ENCODE measurements at places on chromosomes 16 and 17.

DNA sequence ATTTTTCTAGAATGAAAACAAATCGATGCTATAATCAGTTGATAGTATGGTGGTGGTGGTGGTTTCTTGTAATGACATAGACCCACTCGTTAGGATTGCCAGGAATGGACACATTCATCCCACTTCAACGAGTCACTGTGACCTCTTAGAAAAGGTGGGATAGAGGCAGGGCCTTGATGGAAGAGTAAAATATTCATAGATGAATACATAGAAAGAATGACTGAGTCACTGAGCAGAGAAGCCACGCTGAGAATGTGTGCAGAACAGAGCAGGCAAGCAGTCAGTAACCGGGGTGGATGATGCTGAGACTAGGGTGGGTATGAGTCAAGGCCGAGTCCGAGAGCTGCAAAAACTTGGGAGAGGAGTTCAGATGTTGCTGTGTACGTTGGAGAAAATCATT is 129.9 kb downstream of the PITPNC1 start:
- no peak for DNase-seq

- DNase-seq, result no peak
Measured at GRCh38 chr16:28504707-28505404, 1.8 kb downstream of the IL27 start.

- no peak for DNase-seq
Measured at GRCh38 chr16:2532494-2533141, 1.4 kb upstream of the CEMP1 start.

- no peak for DNase-seq
Measured at GRCh38 chr17:1034652-1035210, 37.8 kb downstream of the TIMM22 start.

DNA sequence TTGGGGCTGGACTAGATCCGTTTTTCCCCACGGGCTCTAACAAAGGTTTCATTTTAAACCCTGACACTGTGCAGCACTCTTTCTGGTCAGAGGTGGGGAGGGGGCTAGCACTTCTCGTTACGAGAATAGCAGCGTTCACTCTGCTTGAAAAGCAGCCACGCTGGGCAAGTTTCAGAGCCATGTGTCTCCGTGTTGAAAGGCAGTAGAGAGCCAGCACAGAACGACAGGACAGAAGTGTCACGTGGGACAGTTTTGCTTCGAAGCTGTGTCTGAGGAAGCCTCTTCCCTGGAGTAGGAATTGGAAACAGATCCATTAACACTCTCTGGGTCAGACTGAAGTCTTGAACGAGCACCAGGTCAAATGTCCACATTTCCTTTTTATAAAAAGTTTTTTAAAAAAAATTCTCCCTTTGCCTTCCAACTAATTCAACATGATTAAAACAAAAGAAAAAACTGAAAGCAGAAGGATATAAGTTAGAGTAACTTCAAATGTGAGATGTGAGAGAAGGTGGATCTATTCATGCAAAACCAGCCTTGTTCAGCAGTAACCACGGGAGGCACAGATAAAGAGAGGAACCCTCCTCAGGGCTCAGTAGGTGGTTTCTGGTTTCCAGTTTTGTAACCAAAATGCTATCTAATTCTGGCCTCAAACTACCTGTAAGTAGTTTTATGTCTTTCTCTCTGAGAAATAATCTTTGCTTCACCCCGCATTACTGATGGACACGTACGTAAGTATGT is 65.0 kb downstream of the SMG6 start:
- DNase-seq, result no peak

GRCh38 chr16:370979-371514 is 709 bp upstream of the MRPL28 start:
- no peak for DNase-seq

DNA sequence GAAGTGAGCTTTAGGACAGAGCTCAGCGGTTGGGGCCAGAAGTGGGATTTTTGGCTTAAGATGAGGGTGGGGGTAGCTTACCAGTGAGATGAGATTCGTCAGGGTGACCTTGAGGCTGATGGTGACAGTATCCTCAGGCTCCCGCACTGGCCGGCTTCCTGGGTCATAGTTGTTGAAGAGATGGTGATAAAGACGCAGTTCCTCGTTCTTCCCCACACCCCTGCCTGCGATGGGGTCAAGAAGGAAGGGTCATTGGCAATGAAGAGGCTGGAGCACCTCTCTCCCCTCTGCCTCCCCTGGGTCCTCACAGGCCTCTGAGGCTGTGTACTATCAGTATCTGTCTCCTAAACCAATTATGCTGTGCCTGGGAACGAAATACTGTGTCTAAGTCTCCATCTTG is 358 bp downstream of the CHRNE start:
- DNase-seq, result no peak

DNA sequence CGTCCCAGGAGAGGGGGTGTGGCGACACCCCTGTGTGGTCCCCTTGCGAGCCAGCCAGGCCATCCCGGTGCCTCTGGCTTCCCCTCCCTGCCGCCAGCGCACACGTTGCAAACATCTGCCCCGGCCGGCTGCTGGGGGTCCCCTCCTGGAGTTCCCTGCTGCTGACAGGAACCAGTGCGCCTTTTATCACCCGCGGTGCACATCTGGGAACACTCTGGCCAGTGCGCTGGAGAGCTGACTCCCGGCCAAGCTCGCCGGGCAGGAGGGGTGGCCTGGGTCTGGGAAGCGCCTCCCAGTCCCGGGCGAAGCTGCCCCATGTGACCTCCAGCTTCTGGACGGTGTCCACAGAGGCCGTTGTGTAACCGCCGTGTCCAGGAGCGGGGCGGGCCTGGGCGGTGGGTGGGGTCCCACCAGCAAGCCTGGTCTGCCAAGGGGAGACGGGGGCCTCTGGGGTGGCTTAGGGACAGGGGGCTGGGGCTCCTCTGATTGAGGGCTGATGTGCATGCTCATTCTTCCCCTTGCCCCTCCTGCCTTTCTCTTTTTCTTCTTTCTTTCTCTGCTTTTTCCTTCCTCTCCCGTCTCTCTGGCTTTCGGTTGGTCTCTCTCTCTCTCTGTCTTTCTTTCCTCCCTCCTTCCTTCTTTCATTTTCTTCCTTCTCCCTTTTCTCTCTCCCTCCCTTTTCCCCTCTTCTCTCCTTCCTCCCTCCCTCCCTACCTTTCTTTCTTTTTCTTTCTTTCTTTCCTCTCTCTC is 25.2 kb upstream of the CIBAR2 start:
- no peak for DNase-seq

DNA sequence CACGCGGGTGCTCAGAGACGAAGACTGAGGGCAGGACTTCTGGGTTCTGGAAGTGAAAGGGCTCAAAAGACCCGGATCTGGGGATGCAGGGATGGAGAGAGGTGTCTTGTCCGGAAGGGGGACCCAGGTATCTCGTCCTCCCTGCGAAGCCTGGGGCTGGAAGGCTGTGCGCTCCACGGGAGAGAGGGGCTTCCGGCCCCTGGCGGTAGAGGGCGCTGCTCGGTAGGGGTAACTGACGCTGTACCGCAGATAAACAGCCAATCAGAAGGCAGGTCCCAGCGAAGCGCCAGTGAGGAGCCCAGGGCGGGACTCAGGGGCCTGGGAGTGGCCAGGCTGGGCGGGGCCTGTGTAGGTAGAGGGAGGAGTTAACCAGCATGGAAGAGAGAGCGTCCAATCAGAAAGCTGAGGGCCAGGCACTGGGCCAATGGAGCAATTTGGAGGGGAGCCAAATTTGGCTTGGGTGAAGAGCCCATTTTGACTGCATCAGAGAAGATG is 804 bp downstream of the TGFB1I1 start:
- peak; percentile 40 for DNase-seq

DNA sequence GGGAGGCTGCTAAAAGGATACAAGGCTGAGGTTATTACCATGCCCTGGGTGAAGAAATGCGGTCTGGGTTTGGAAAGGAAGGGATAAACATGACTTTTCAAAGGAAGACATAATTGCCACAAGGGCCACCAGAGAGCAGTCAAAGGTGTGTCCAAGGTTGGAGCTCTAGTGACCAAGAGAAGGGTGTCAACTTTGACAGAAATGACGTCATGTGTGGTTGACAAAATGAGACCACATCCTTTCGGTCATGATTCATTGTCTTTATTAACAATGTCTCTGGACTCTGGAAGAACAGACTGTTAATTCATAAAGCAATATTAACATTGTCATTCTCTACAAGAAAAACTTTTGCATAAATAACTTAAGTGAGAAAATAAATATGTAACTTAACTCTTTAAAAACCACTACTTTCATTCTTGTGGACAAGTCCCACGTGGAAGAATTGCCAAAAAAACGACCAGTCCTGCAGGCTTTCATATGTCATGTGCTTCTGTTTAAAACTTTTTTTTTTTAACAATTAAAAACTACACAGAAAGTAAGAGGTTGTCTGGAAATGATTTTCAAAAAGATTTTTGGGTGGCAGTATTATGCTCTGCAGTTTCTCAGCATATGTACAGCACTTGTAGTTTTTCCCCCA is 5.0 kb downstream of the SOST start:
- DNase-seq, result no peak

DNA sequence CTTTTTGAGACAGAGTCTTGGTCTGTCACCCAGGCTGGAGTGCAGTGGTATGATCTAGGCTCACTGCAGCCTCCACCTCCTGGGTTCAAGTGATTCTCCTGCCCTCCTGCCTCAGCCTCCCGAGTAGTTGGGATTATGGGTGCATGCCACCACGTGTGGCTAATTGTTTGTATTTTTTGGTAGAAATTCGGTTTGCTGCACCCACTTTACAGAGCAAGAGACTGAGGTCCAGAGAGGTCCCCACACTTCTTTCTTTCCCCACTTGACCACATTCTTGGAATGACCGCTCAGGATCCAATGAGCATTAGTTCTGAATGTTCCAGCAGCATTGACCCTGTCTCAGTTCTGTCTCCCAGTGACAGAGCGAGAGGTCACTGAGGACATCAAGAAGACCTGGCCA is 5.3 kb upstream of the SLC16A3 start:
- no peak for DNase-seq

GRCh38 chr17:63136369-63137012 is 170.5 kb downstream of the TANC2 start:
- DNase-seq, result no peak

DNA sequence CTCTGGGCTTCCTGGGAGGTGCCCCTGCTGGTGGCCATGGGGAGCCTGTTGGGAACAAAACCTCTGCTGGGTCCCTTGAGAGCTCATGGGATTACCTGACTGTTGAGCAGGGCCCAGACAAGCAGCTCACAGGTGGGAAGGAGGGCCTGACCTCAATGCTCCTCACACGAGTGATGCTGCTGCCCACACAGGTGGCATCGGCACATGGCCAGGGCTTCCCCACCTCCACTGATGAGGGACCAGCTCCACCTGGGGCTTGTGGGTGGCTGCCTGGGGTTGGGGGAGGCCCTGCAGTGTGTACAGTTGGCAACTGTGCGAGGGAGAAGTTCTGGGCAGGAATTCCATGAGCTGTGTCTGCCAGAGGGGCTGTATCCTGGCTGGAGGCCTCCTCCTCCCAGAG is 87.8 kb upstream of the NLRP1 start:
- DNase-seq, result no peak

DNA sequence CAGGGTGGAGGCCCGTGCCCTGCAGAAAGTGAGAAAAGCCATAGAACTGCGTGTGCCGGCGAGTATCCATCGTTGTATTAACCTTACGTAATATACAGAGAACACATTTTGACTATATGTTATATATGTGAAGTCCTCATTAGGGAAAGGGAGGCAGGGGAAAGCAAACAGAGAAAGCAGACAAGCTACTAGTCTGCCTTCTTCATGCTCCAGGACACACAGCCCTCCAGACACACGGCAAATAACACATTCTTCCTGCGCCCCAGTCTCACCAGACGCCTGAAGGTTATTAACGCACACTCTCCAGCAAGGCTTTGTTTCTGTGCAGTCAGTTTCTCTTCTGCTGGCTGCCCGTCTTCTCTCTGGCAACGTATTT is 28.8 kb downstream of the PRDM7 start:
- no peak for DNase-seq

- no peak for DNase-seq
Measured at GRCh38 chr17:930258-930657, 49.3 kb downstream of the NXN start.

- no peak for DNase-seq
Measured at GRCh38 chr17:11916091-11916490, 81.2 kb downstream of the ZNF18 start.

- no peak for DNase-seq
Measured at GRCh38 chr16:70163596-70163995, 10.0 kb upstream of the CLEC18C start.

GRCh38 chr16:88002211-88002610 is 51.0 kb downstream of the BANP start:
- no peak for DNase-seq

- no peak for DNase-seq
Measured at GRCh38 chr17:47719411-47720152, 13.5 kb upstream of the TBX21 start.

DNA sequence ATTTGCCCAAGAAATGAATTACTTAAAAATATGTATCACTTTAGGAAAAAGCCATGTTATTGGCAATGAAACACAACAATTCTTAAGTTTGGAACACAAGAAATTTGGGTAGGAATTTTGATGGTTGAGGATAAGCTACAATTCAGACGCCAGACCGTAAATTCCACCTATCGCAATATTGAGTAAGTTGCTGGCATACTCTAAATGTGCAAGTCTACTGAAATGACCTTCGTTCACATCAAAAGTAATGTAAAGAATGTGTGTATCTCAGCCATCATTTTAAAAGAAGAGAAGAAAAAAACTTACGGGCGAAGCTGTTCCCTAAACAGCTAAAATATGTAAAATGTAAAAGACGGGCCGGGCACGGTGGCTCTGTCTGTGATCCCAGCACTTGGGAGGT is 33.4 kb downstream of the UBE2G1 start:
- DNase-seq, result no peak

DNA sequence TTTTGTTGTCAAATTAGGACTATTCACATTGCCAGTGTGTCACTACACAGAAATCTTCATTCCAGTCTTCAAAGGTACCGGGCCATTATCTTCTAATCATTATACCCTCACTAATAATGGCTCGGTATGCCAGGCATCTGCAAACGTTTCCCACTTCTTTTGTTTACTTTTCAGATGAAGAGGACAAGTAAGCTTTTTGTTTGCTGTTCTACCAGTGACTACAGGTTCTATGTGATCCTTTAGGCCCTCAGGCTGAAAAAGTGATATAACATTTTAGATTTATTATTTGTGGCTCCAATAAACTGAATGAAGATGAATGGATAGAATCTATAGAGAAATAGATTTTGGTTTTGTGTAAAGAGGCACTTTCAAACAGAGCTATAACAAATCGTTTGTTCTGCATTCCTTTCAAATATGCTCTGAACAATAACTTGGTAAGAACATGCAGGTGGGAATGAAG is 403 bp upstream of the KRTAP3-1 start:
- peak; percentile 46 for DNase-seq

GRCh38 chr17:60392845-60393702 is 1.1 kb upstream of the USP32 start:
- peak; percentile 30 for DNase-seq

GRCh38 chr16:17334096-17334495 is 136.7 kb downstream of the XYLT1 start:
- no peak for DNase-seq

GRCh38 chr16:4273858-4274311 is 1.1 kb upstream of the TFAP4 start:
- DNase-seq, result no peak

GRCh38 chr17:5486206-5487124 is at the start of gene MIS12:
TSS of gene MIS12 (plus strand) at chr17:5486566. CDS start at chr17:5488863, 2,297 bp downstream.
- DNase-seq, result peak; percentile 98

All from NCI-H510A (cell line).